ENCODE measurements at places on chromosomes 11 and 22. TPM values are rescaled to one million over a fixed set of nuclear protein-coding genes. Genes with fewer than 3 reads are reported as not detected.

DNA sequence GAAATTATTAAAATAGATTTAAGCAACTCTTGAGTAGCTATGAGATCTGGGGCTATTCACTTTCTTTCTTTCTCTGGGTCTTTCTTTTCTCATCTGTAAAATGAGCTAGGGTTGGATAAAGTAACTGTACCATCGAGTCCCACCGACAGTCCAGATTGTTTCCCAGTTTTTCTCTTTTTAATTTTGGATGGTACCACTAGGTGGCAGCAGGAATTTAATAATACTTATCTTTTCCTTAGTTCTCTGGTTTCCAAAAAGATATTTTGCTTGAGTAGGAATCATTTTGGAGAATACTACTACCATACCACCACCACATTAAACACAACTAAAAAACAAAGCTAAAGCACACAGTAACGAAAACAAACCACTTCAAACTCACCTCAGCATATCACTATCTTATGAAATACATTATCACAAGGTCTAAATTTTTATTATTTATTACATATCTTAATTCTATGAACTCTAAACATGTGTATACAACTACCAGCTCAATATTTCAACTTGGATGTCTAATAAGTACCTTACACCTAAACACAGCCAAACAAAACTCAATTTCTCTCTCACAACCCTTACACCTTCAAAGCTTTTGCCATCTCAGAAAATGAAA lies 584.0 kb downstream of the KCNA4 start:
- peak; percentile 49 for DNase-seq

GRCh38 chr11:10488934-10489691 lies 34.0 kb downstream of the AMPD3 start:
- DNase-seq: no peak

TMEM45B gene
- total RNA-seq: not detected

DNA sequence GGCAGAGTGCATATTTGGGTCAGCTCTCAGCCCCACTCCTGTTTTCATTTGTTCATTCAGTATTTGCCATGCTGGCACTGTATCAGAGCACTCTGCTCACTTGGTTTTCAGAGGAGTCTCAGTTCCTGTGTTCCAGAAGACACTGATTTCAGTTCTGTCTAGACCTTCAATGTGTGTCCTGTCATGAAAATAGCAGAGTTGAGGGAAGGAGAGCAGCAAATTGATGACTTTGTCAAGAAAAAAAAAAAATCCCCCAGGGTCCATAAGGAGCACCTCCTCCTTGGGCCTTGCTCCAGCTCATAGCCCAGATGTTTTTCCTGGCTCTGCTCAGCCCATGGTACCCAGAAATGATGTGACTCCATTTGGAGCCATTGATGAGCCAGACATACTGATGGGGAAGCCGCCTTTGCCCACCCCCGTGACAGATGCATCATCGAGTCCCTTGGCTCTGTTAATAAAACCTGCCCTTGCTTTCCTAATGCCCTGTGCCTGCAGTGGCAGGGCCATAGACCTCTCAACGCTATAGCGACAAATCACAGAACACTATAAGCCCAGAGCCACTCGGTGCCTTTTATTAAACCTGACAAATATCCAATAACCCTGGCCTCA lies 107.0 kb downstream of the PKNOX2 start:
- no peak for DNase-seq

GRCh38 chr22:49100316-49100715 lies 727.4 kb downstream of the BRD1 start:
- no peak for DNase-seq

GRCh38 chr11:36304351-36304750 lies 8.3 kb downstream of the PRR5L start:
- DNase-seq: no peak

GRCh38 chr11:60925868-60926267 lies 1.6 kb downstream of the TMEM132A start:
- no peak for DNase-seq

DNA sequence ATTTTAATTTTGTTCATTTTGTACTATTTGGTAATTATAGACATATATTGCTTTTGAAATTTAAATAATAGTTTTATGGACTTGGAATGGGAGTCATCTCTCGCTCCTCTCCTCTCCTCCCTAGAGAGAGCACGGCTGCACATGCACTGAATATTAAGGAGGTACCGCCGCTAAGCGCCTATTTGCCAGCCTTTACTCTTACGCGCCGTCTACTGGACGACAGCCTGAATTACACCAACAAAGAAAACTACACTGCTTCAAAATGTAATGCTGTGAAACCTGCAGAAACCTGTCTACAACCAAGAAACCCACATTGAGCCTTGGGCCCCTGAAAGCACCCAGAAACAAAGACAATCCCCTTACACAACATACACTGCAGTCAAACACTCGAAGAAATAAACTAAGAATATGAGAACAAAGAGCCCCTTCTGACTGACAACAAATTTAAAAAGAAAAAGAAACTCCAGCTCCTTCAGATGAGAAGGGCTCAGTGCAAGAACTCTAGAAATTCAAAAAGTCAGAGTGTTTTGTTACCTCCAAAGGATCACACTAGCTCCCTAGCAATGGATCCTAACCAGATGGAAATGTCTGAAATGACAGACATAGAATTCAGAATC lies 737.2 kb downstream of the LRRC4C start:
- DNase-seq: peak; percentile 65

- no peak for DNase-seq
Observed at GRCh38 chr11:8262552-8263108, 1.0 kb downstream of the LMO1 start.

- peak; percentile 12 for DNase-seq
Observed at GRCh38 chr22:50182176-50183081, 3.3 kb upstream of the TRABD start.

ADORA2A gene
- 86.7 TPM for total RNA-seq

- DNase-seq: peak; percentile 90
Observed at GRCh38 chr22:41526830-41527799, 17.2 kb downstream of the POLR3H start.

- no peak for DNase-seq
Observed at GRCh38 chr11:116707161-116707629, 65.6 kb downstream of the BUD13 start.

OR5T3 gene
- total RNA-seq: not detected

DNA sequence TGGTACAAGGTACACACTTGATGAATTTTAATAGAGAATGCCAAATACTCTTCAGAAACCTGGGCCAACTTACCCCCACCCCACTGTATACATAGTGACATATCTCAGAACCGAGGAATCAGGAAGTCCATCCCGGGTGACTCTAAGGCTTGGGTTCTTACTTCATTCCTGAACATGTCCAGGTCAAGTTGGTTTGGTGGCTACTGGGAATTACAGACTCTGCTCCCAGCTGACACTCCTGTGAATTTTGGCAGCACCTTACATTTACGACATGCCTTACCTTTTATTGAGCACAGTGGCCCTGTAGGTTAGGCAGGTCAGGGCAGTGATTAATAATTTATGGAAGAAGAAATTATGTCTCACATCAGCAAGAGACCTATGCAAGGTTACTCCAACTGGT lies 70.1 kb upstream of the LDLRAD3 start:
- DNase-seq: no peak

DNA sequence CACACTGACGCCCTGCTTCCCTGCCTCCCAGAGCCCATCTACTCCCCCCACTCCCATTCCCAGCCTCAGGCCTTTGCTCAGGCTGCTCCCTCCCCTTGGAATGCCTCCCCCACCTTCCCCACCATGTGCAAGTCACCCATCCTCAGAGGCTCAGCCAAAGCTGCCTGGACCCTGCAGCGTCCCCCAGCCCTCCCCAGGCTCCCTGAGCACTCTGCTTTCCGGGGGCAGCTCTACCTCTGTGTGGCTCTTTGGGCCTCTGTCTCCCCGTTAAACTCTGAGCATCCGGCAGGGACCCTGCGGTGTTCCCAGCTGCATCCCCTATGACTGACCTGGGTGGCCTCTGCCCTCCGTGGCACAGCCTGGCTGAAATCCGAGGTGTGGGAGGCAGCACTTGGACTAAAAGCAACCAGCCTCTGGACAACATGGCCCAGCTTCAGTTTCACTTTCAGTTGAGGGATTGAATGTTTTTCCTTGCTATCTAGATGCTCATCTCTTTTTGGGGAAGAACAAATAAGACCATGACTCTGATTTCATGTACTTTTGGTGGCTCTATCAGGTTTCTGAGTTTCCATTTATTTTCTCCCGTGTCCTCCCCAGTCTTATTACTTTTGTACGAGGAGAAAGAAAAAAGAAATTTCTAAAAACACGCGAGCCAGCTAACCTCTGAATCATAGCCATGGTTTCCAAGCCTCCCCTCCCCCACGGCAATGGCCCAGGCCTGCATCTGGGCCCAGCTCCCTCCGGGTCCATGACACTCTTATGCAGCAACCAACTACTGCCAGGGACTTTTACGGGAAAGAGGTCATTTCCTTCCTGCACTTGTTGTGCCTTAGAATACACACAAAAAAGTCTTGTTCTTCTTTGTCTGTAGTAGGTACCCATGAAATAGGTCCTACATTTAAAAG lies 3.8 kb downstream of the APOL3 start:
- DNase-seq: peak; percentile 47

- DNase-seq: peak; percentile 61
Observed at GRCh38 chr22:38755155-38755910, 465 bp downstream of the SUN2 start.

GRCh38 chr22:33272871-33273270 lies 214.7 kb upstream of the SYN3 start:
- DNase-seq: no peak

OR4C3 gene
- not detected for total RNA-seq

GRCh38 chr22:37442135-37442534 lies 14.9 kb upstream of the ELFN2 start:
- DNase-seq: no peak

DDX25 gene
- not detected for total RNA-seq

DNA sequence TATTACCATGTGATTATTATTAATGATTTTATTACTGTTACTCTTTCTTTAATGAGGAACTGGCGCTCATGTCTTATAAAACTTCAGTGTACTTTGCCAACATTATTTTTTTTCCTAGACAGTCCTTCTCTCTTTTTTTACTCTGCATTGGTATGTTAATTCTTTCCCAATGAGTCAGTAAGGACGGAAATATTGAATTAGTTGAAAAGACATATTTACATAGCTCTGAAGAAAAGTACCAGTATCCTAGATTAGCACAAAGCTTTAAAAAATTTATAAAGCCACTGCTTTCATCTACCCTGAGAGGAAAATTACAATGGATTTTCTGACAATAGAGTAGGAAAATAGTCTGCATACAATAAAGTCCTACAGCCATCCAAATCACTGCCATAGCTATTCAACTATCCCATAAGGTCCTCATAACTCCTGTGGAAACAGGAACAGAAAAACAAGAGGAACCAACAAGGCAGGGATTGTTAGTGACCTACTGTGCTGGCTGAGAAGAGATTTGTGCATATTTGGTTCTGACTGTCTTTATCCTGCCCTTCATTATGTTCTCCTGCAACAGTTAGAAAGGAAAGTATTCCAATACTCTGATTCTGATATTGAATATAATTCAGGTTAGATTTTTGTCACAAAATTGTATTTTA lies 314.4 kb downstream of the AASDHPPT start:
- no peak for DNase-seq

DNA sequence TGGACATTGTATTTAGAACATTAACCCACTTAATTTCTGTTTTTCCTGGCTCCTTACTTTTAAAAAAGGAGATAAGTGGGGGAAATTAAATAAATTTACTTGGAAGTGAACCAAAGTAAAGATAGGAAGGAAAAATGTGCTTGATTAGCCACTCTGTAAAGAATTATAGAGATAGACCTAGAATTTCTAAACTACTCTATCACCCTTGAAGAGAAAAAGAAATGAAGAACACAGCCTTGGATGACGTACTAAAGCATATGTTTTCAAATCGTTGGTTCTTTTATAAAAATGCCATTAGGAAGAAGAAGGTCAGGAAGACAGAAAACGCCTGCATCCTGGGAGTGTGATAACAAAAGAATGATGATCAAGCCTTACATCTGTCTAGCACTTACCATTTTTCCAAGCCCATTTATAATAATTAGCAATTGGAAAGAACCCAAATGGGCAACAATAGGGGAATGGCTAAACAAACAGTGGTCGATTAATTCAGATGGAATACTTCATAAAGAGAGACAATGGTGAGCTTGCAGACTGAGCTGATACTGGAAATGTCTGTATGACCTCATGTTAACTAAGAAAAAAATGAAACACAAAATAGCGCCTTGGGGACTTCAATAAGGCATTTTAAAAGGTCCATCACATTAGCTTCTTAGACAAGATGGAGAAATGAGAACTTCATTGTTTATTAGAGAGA lies 81.0 kb upstream of the LRRC55 start:
- no peak for DNase-seq

DNA sequence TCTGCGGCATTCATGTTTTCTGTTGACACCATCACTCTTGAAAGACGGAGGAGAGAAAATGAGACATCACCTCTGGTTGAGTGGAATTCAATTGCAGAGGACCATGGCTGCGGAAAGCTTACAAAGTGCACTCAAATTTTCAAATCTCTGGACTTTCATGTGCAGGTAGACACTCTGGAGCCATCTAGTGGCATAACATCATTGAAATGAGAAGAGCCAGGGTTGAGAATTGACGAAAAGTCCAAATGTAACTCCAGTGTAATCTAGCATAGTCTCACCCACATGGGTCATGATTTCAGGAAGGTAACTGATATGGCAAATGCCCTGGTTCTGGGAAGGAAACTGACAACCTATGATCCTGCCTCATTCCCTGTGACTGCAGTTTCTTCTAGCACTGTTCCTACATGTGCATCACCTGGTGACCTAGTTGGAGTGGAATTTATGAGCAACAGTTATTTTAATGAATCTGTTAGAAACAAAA lies 687.8 kb downstream of the KCNA4 start:
- DNase-seq: peak; percentile 60

RBM4B gene
- total RNA-seq: 43.2 TPM

DNA sequence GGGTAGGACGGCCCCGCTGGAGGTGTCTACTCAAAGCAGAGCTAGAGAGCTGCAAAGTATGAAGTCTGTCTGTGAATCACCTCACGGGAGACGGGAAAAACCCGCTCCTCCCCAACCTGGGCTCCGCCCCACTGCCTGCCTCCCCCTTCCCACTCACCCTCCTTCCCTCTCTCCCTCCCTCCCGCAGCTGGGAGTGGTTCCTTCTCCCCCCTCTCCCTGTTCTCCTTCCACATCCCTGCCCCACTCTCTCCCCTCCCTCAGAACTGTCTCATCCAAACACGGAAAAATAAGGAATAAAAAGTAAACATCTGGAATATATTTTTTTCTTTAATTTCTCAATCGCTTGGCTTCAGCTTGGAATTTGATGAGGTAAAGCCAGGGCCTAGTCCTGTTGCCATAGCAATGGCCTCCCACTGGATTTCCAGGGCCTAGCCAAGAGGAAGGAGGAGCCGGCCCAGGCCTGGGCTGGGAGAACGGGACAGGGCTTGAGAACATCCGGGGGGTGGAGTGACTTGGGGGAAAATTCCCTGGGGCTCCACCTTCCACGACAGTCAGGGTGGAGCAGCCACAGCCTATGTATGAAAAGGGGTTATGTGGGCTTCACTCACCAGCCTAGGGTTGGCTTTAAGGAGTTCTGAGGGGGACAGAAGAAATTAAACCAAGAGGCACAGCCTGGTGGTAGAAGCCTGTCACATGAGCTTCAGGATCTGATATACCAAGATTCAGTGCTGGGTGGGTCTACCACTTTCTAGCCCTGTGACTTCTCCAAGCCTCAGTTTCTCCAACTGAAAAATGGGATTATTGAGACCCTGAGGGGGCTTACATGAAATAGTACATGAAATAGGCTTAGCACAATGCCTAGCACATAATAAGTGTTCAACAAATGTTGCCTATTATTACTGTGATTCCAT lies 2.2 kb downstream of the TNKS1BP1 start:
- DNase-seq: no peak

- no peak for DNase-seq
Observed at GRCh38 chr11:134066943-134067885, 1.7 kb upstream of the JAM3 start.
